Activated CD4-positive, alpha-beta T cell treated with anti-CD3 and anti-CD28 coated beads, Interleukin-2, amount 50 U/mL, for 4 hours (primary cell): ENCODE measurements at places on chromosomes 13 and 19.

- DNase-seq: no peak
These were observed 6.8 kb upstream of the KPTN start for GRCh38 chr19:47490847-47491246.

GRCh38 chr13:27321468-27322431, 51.1 kb downstream of the RASL11A start:
- no peak for DNase-seq

DNA sequence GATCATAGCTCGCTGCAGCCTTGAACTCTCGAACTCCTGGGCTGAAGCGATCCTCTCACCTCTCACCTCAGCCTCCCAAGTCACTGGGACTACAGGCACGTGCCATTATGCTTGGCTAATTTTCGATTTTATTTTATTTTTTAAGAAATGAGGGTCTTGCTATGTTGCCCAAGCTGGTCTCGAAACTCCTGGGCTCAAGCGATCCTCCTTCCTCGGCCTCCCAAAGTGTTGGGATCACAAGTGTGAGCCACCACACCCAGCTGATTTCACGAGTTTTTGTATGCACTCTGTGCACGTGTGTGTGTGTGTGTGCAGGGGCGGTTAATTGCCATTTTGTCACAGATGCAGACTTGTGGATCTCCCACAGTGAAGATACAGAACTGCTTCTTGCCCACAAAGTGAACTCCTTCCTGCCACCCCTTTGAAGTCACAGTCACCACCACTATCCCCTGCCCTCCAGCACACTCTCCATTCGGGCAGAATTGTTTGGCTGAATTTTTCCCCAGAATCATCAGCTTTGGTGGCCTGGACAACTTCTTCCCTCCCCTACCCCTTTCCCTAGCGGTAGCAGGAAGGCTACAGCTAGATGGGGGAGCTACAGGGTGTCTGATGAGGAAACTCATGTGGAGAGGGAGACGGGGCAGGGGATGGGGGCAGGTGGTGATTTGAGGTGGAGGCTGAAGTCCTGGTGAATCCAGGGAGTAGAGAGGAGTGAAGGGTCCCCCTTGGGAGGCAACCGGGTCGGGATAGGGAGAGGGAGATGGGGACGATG, 59.6 kb downstream of the CELF5 start:
- no peak for DNase-seq

GRCh38 chr19:45812297-45812696, 2.8 kb downstream of the RSPH6A start:
- DNase-seq: no peak

- DNase-seq: no peak
These were observed 61.8 kb downstream of the IRS2 start for GRCh38 chr13:109724603-109725002.

GRCh38 chr19:12723381-12723640, 421 bp downstream of the TNPO2 start:
- DNase-seq: no peak

DNA sequence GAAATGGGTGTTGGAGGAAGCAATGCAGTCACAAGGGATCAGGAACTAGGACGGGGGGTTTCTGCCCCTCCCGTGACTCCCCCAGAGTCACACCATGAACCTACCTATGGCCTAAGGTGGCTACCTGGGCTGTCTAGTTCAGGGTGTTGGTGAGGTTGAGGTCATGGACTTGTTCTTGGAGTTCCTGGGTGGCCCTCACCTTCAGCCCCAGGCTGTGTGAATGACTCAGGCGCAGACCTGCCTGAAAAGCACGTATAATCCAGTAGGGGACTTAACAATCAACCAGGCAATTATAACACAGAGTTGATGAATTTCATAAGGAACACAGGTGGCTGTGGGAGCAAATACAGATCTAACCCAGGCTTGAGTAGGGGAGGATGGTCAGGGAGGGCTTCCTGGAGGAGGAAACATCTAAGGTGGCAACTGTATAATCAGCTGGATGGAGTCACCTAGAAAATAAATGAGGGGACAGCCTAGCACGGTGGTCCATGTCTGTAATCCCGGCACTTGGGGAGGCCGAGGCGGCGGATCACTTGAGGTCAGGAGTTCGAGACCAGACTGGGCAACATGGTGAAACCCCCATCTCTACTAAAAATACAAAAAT, 25.6 kb upstream of the ADGRE1 start:
- DNase-seq: no peak

DNA sequence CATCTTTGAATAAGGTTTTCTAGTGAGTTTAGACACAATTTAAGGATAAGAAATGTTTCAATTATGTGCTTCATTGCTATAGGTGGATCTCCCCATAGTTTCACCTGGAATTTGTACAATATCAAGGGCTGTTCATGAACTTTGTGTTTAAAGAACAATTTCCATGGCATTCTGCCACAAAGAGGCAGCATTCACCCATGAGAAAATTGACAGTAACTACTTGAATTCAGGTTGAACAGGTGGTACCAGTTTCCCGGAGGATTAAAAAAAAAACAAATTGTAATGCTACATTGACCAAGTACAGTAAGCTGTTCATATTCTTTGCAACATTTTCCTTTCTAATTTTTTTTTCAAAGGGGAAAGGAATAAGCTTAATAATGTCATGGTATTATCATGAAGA, 9.1 kb downstream of the SLITRK5 start:
- no peak for DNase-seq

- DNase-seq: no peak
These were observed 738.5 kb downstream of the DIAPH3 start for GRCh38 chr13:59425211-59425741.

DNA sequence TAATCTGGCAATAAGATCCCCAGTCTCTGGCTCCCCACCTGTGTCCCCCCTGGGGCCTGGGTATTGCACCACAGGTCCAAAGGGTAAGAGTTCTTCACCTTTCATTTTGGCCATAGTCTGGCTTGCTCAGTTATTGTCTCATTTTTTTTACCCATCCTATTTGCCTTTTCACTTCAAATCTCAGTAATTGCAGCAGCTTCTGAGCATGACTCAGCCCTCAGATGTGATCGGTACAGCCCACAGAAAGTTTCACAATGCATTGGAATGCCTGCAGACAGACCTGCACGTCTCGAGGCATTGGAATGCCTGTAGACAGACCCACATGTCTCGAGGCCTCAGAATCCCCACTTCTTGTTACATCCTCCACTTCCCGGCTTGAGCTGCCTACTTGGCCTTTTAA, 173.6 kb downstream of the NUFIP1 start:
- DNase-seq: no peak

DNA sequence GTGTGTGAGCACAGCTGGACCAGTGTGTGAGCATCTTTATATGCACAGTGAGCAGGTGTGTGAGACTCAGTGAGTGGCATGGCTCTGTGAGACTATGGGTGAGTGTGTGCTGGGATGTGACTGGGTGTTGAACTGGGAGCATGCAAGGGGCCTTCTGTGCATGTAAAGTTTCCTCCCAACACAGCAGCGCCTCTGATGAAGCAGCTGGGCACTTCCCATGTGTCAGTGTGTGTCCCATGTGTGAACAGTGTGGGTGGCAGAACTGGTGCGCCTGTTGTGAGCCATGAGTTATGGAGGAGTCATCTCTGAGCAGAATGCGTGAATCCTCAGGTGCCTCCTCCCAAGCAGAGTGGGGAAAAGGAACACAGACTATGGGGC, 24.1 kb downstream of the LGALS16 start:
- DNase-seq: peak; percentile 32

GRCh38 chr19:11538232-11539036, at the start of gene CNN1:
Gene CNN1, plus strand, starts transcription at chr19:11538851. Its CDS starts 77 bp downstream, at chr19:11538928.
- no peak for DNase-seq

- no peak for DNase-seq
These were observed 12.5 kb downstream of the LAIR2 start for GRCh38 chr19:54515156-54515555.

DNA sequence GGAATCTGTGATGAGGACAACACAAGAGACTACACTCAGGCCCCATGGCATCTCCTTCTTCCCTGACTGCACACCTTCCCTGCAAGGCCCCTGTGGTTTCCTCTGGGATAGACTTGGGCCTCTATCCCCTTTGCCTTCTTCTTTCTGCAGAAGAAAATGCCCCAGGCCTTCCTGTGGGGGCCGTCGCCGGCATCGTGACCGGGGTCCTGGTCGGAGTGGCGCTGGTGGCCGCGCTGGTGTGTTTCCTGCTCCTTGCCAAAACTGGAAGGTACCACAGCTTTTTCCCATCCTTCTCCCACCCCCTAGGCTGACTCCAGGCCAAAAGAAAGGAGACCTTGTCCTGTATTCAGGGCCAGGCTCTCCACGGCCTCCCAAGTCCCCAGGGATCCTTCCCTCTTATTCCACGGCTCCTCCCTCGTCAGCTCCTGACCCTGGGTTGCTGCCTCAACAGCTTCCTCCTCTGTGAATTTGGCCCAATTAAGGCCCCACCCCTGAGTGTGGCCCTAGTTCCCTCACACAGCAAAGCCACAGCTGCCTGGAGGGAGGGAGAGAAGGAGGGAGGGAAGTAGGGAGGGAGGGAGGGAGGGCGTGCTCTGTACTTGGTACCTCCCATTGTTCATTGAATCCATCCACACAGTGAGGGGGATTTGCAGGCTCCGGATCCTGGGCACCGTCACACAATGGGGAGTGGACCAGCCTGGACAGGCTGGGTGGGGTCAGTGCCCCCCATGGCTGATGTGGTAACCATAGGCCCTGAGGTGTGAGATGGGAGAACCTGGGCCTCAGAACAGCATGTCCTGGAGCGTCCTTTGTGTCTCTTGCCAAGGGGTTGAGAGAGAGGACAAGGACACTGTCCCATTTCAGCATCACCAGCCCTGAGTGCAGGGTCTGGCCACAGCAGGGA, 12.5 kb downstream of the CEACAM3 start:
- no peak for DNase-seq

DNA sequence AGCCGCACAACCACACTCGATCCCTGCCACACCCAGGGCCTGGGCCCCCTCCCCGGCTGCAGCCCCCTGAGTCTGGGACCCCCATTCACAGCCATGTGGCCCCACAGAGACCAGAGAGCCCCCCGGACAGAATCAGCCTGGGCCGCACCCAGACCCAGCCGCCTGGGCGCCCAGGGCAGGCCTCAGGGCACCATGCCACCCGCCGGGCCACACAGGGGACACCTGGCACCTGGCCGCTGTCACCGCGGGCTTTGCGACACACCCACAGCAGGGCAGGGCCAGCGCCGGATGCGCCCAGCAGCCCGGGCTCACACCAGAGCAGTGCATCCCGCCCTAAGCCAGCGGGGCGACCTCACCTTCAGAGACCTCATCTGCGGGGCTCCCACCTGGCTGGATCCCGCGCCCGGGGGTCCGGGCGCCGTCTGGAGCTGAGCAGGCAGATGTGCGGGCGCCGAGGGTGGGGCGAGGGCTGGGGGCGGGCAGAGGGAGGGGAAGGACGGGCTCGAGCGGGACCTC, 443 bp downstream of the TBXA2R start:
- DNase-seq: no peak
